ENCODE measurements at places on chromosomes 16 and 17. TPM values are rescaled to one million over a fixed set of nuclear protein-coding genes. Genes with fewer than 3 reads are reported as not detected.

DNA sequence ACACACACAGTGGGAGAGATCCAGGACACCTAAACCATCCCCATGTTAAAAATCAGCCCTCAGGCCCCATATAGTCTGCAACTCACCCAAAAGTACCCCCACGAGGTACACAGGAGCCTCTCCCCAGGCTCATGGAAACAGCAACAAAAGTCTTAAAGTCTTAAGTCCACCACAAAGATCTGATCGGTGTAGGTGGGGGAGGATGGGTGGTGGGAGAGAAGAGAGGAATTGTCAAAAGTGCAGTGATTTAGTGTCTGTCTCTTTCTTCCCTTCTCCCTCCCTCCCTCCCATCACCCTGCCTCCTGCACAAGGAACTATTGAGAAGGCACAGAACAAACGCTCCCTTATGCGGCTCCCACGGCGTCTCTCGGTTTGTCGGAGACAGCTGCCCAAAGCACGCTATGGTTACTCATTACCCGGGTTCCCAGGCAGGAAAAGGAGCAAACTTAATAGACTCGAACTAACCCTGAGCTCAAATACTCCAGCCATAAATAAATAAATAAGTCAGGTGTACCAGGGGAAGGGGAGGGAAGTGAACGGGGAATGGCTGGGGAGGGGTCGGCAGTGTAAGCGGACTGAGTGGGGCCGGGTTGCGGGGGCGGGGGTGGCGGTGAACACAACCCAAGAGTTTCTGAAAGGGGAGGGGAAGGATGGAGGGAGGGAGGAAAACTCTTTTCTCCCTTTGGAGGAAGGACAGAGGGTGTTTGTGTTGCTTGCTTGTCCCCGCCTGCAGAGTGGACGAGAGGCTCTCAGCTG lies 477.4 kb downstream of the SLC39A11 start:
- no peak for DNase-seq

DNA sequence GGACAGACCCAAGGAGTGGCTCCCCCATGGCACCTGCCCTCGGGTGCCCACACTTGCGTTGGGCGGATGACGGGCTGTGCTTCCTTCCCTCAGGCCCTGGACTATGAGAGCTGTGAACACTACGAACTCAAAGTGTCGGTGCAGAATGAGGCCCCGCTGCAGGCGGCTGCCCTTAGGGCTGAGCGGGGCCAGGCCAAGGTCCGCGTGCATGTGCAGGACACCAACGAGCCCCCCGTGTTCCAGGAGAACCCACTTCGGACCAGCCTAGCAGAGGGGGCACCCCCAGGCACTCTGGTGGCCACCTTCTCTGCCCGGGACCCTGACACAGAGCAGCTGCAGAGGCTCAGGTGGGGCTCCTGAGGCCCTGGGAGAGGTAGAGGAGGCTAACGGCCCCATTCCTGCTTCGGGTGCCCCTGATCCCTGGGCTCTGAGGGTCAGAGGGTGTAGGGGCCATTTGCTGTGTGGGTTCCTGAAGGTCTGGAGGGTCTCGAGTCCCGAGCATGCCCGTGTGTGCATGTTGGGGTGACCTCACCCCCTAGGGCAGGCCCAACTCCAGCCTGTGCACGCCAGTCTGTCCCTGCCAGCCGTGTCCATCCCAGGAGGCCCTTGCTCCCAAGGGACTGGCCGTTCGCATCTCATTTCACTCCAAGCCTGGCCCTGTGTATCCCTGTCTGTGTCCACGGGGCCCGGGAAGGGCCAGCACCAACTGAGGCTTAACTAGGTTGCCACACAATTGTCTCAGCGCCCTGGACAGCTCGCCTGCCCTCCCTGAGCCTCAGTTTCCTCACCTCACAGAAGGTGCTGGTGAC lies 10.0 kb downstream of the SLC22A31 start:
- DNase-seq = peak; percentile 76

- DNase-seq = no peak
Measured at GRCh38 chr16:81442916-81443687, 1.5 kb upstream of the CMIP start.

- peak; percentile 73 for DNase-seq
Measured at GRCh38 chr16:88382491-88383400, at the start of gene ZNF469. Gene ZNF469 (plus strand): TSS chr16:88382959. CDS start chr16:88427471, 44,512 bp downstream.

DNA sequence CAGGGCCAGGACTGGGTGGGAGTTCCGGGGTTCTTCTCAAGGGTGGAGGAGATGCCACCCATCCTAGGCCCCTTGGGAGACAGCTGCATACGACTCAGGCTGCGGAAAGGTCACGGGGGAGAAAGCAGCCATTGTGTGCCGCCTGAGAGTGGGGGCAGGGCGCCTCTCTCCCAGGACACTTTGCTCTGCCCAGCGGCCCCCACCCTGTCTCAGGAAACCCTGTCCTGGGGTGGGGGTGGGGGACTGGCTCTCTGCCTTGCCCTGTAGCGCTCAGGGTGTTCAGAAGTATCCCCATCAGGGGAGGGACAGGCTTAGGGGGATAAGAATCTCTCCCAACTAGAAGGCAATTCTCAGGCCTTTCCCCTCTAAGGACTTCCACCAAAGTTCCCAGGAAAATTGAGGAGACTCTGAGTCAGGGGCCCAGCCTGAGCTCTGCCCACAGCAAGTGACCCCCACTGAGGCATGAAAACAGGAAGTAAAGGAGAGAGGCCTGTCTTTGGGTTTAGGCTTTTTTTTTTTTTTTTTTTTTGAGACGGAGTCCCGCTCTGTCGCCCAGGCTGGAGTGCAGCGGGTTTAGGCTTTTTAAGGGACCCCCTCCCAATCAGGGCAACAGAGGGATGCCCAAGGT lies 4.9 kb downstream of the GIT1 start:
- DNase-seq = no peak

DNA sequence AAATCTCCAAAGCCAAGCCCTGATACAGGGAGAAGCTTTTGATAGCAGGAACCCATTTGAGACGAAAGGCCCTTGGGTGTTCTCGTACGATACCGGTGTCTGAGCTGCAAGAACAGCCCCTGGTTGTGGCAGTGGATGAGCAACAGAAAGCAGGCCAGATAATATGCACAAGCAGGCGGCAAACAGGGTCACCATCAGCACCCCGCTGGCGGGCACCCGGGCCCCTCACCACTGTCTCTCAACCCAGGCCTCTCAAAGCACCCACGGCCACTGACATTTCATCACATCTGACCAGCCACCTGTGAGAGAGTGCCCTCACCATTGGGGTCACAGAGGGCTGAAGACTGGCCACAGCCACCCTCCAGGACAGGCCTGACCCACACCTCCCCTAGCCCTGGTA lies 230.4 kb downstream of the C16orf78 start:
- DNase-seq = peak; percentile 11

- no peak for DNase-seq
Measured at GRCh38 chr17:8946476-8946875, 19.0 kb downstream of the PIK3R5 start.

DNA sequence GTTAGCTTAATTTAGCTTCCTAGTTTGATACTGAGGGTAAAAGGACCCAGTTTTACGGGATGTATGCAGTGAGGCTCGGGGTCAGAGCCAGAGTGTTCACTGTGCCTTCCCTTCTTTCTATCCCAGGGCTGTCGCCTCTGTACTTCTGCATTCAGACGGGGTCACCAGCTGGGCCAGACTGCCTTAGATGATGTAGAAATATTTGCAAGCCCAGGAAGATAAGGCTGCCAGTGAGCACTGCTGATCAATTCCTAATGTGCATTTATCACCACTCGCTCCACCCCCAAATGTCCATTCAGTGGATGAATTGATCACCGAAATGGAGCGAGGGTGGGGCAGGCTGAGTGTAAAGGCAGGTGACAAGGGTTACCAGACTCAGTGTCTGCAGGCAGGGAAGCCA lies 9.1 kb downstream of the SHISA6 start:
- DNase-seq = no peak

The SHISA9 gene
- not detected for polyA plus RNA-seq

Measured in spleen (tissue), 13 donors.